Activated naive CD4-positive, alpha-beta T cell treated with anti-CD3 and anti-CD28 coated beads, Interleukin-2, amount 10 ng/mL, durations not matched to agents 5 hours and 36 hours (primary cell): ENCODE measurements at places on chromosomes 4 and X. TPM values are rescaled to one million over a fixed set of nuclear protein-coding genes. Genes with fewer than 3 reads are reported as not detected.

PABPC1L2A gene
- not detected for total RNA-seq

SPCS3 gene
- 178 TPM for total RNA-seq

TLR1 gene
- 45.5 TPM for total RNA-seq

BRCC3 gene
- 25.2 TPM for total RNA-seq

NPY2R gene
- total RNA-seq = not detected

LGI2 gene
- total RNA-seq = not detected

SAT1 gene
- total RNA-seq = 84.3 TPM

PABPC1L2B gene
- total RNA-seq = not detected

SPATA18 gene
- 0.71 TPM for total RNA-seq

INTS12 gene
- 15.0 TPM for total RNA-seq

MAGEA9 gene
- not detected for total RNA-seq

TENM3 gene
- total RNA-seq = not detected

RBMX2 gene
- 27.9 TPM for total RNA-seq

GPC3 gene
- total RNA-seq = 1.0 TPM

MEPE gene
- not detected for total RNA-seq

CT83 gene
- not detected for total RNA-seq

SLC4A4 gene
- total RNA-seq = 2.5 TPM

GRID2 gene
- total RNA-seq = not detected

ERCC6L gene
- total RNA-seq = 7.8 TPM

ASB12 gene
- not detected for total RNA-seq
